ENCODE measurements at places on chromosomes 7 and 10. TPM values are rescaled to one million over a fixed set of nuclear protein-coding genes. Genes with fewer than 3 reads are reported as not detected.

Gene PKD1L1
- 3.8 TPM for total RNA-seq

Gene CTAGE6
- not detected for total RNA-seq

GRCh38 chr7:117077658-117078057 lies 124.4 kb downstream of the ST7 start:
- no peak overlapping the region for H3K27ac ChIP-seq
- H3K4me1 ChIP-seq, result no peaks in the 10 kb centered on the region
- H3K4me3 ChIP-seq, result no peak overlapping the region
- H3K36me3 ChIP-seq, result no peaks in the 10 kb centered on the region

GRCh38 chr10:58952747-58953466 lies 223.5 kb upstream of the PHYHIPL start:
- no peaks in the 10 kb centered on the region for H3K4me1 ChIP-seq
- no peaks in the 10 kb centered on the region for H3K36me3 ChIP-seq
- H3K4me3 ChIP-seq, result no peak overlapping the region
- DNase-seq, result peak; percentile 35

Gene MCMBP
- 69.4 TPM for total RNA-seq

Gene RPP38
- total RNA-seq, result 17.4 TPM

DNA sequence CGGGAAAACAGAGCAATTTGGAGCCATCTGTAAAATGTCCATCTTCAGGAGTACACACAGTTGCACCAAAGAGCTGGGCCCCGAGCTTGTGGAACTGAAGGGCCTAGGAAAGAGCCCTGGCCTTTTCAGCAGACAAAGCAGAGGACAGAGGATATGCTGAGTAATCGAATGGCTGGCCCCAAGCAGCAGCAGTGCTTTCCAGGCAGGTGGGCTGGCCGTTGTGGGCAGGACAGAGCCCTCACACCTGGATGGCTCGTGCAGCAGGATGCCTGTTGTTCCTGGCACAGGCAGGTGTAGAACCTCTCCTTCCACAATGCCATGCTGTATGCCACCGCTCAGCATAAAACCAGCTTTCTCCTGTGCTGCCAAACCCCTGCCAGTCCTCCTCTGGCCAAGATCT lies 32.5 kb upstream of the TNS3 start:
- no peaks in the 10 kb centered on the region for H3K36me3 ChIP-seq
- H3K4me1 ChIP-seq, result peaks cover 15% of the 10 kb centered on the region
- no peak overlapping the region for H3K4me3 ChIP-seq
- no peak for DNase-seq
- no peak overlapping the region for H3K27ac ChIP-seq

DNA sequence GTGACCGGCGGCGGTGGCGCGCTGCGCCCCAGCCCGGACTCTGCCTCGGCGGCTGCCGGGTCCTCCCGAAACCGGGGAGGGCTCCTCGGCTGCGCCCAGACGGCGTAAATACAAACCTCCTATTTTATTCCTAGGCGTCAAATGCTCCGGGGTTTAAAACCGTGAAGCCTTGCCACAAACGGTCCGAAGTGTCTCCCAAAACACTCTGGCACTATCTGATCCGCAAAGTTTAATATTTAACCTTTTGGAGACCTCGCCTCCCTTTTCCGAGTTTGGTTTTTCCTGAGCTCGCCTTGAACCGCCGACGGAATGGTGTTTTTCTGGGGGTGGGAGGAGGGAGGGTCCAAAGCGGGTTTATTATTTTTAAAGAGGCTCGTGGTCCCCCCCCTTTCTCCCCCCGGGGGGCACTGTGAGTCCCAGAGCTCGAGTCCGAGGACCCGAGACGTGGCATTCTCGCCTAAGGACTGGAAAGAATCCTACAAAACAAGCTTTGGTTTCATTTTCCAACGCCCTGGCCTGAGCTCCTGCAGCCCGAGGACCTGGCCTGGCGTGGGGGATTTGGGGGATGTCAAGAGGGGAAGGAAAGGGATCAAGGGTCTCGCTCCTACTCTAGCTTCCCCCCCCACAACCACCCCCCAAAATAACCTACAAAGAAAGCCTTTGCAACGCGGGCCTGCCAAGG lies 1.8 kb downstream of the TNRC18 start:
- H3K4me3 ChIP-seq, result peak overlapping the region; percentile 69
- H3K36me3 ChIP-seq, result no peaks in the 10 kb centered on the region

Gene HMX3
- not detected for total RNA-seq

GRCh38 chr7:6646465-6646864 lies 9.3 kb downstream of the ZNF316 start:
- no peaks in the 10 kb centered on the region for H3K27me3 ChIP-seq
- no peak for DNase-seq
- H3K36me3 ChIP-seq, result no peaks in the 10 kb centered on the region
- H3K4me3 ChIP-seq, result no peak overlapping the region
- H3K4me1 ChIP-seq, result no peaks in the 10 kb centered on the region

Gene ECHDC3
- total RNA-seq, result 15.3 TPM

GRCh38 chr7:70654146-70654545 lies 477.8 kb upstream of the GALNT17 start:
- H3K27ac ChIP-seq, result no peak overlapping the region
- H3K4me3 ChIP-seq, result no peak overlapping the region
- H3K4me1 ChIP-seq, result no peaks in the 10 kb centered on the region
- no peaks in the 10 kb centered on the region for H3K36me3 ChIP-seq
- H3K27me3 ChIP-seq, result no peaks in the 10 kb centered on the region

Gene TMEM176A
- 20.4 TPM for total RNA-seq

- H3K27me3 ChIP-seq, result no peaks in the 10 kb centered on the region
- DNase-seq, result no peak
- H3K27ac ChIP-seq, result no peak overlapping the region
- H3K4me1 ChIP-seq, result no peaks in the 10 kb centered on the region
- no peaks in the 10 kb centered on the region for H3K36me3 ChIP-seq
- no peak overlapping the region for H3K4me3 ChIP-seq
Observed at GRCh38 chr7:45714521-45714820, 140.3 kb downstream of the ADCY1 start.

Gene ANKRD22
- total RNA-seq, result not detected

DNA sequence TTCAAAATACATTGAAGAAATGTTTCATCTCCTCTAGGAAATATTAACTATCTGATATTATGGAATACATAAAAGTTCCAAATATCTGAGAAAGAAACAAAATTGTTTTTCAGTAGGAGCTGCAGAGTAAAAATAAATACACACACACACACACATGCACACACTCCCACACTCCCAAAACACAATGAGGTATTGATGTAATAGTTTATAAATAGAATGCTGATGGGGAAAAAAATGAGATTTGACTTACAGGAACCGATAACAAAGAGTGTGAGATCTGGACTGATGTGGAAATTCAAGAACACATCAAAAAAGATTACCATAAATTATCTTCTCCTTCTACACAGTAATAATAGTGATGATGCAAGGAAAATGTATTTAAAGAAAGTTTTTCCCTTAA lies 438.0 kb upstream of the CELF2 start:
- H3K27ac ChIP-seq, result no peak overlapping the region
- H3K27me3 ChIP-seq, result no peaks in the 10 kb centered on the region
- H3K36me3 ChIP-seq, result no peaks in the 10 kb centered on the region
- H3K4me1 ChIP-seq, result no peaks in the 10 kb centered on the region

- no peak overlapping the region for H3K4me3 ChIP-seq
- no peak for DNase-seq
- no peaks in the 10 kb centered on the region for H3K27me3 ChIP-seq
Observed at GRCh38 chr7:149616898-149617297, 119.3 kb upstream of the ZNF746 start.

Gene TEX47
- not detected for total RNA-seq

- no peak for DNase-seq
- H3K27me3 ChIP-seq, result no peaks in the 10 kb centered on the region
- H3K36me3 ChIP-seq, result no peaks in the 10 kb centered on the region
- no peaks in the 10 kb centered on the region for H3K4me1 ChIP-seq
- no peak overlapping the region for H3K4me3 ChIP-seq
Observed at GRCh38 chr7:158682456-158682855, 22.1 kb downstream of the NCAPG2 start.

Gene CCNY
- total RNA-seq, result 61.3 TPM

- no peak overlapping the region for H3K27ac ChIP-seq
- no peaks in the 10 kb centered on the region for H3K27me3 ChIP-seq
- DNase-seq, result no peak
- H3K4me3 ChIP-seq, result no peak overlapping the region
- H3K4me1 ChIP-seq, result no peaks in the 10 kb centered on the region
Observed at GRCh38 chr7:18610331-18610948, 114.9 kb downstream of the HDAC9 start.

- no peak for DNase-seq
- H3K27ac ChIP-seq, result no peak overlapping the region
- H3K4me1 ChIP-seq, result no peaks in the 10 kb centered on the region
- H3K27me3 ChIP-seq, result no peaks in the 10 kb centered on the region
- H3K4me3 ChIP-seq, result no peak overlapping the region
Observed at GRCh38 chr10:68172324-68172723, 59.6 kb downstream of the ATOH7 start.

- H3K27me3 ChIP-seq, result no peaks in the 10 kb centered on the region
- no peak overlapping the region for H3K4me3 ChIP-seq
- no peaks in the 10 kb centered on the region for H3K36me3 ChIP-seq
Observed at GRCh38 chr7:135665042-135665441, 2.7 kb downstream of the STMP1 start.

Gene CPN1
- total RNA-seq, result not detected

Gene AFAP1L2
- 37.9 TPM for total RNA-seq

GRCh38 chr7:47568547-47568946 lies 13.4 kb downstream of the TNS3 start:
- no peak for DNase-seq
- H3K27ac ChIP-seq, result no peak overlapping the region
- H3K4me1 ChIP-seq, result peaks cover 20% of the 10 kb centered on the region
- no peaks in the 10 kb centered on the region for H3K36me3 ChIP-seq

DNA sequence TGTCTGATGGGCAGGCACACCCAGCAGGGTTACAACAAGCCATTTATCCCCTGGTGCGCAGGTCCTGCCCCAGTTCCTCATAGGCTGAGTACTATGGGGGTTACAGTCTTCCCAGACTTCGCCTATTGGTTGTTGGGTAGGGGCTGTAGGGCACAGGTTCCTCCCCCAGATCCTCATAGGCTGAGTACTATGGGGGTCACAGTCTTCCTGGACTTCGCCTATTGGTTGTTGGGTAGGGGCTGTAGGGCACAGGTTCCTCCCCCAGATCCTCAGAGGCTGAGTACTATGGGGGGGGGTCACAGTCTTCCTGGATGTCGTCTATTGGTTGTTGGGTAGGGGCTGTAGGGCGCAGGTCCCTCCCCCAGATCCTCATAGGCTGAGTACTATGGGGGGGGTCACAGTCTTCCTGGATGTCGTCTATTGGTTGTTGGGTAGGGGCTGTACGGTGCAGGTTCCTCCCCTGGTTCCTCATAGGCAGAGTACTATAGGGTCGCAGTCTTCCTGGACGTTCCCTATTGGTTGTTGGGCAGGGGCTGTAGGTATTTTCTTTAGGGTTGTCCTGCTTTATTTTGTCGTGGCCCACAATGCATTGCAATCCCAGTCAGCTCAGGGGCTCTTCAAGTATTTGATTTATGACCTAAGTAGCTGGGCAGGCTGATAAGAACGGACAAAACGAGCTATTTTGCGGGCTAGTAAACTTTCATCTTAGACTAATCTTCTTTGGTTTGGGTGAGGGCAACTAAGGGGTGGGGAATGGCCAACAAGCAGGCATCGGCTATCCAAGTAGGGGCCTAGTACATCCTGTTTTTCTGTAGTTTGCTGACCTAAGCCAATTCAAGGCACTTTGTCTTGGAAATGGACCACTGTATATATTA lies 3.4 kb downstream of the LRRC27 start:
- DNase-seq, result no peak
- no peaks in the 10 kb centered on the region for H3K36me3 ChIP-seq
- no peaks in the 10 kb centered on the region for H3K27me3 ChIP-seq
- H3K27ac ChIP-seq, result no peak overlapping the region

GRCh38 chr7:138460649-138461607 lies 869 bp downstream of the TRIM24 start:
- peak; percentile 36 for DNase-seq
- no peaks in the 10 kb centered on the region for H3K36me3 ChIP-seq
- H3K27ac ChIP-seq, result peak overlapping the region; percentile 96
- peaks cover 3% of the 10 kb centered on the region for H3K4me1 ChIP-seq

GRCh38 chr10:3074985-3075600 lies 7.7 kb downstream of the PFKP start:
- H3K4me1 ChIP-seq, result no peaks in the 10 kb centered on the region
- H3K36me3 ChIP-seq, result no peaks in the 10 kb centered on the region
- no peaks in the 10 kb centered on the region for H3K27me3 ChIP-seq
- H3K27ac ChIP-seq, result no peak overlapping the region

GRCh38 chr10:6796231-6796630 lies 216.2 kb upstream of the PRKCQ start:
- no peak for DNase-seq
- H3K36me3 ChIP-seq, result no peaks in the 10 kb centered on the region
- no peaks in the 10 kb centered on the region for H3K27me3 ChIP-seq
- no peak overlapping the region for H3K27ac ChIP-seq
- no peak overlapping the region for H3K4me3 ChIP-seq

GRCh38 chr7:138460176-138460648 lies at the start of gene TRIM24:
TRIM24 (plus strand) TSS chr7:138460259; CDS start chr7:138460549, 290 bp downstream.
- H3K27ac ChIP-seq, result peak within 1 kb of the TSS; percentile 96
- peak within 1 kb of the TSS; percentile 51 for H3K4me3 ChIP-seq
- H3K4me1 ChIP-seq, result no peaks in the 10 kb centered on the region
- no peaks in the 10 kb centered on the region for H3K36me3 ChIP-seq
- no peaks in the 10 kb centered on the region for H3K27me3 ChIP-seq

DNA sequence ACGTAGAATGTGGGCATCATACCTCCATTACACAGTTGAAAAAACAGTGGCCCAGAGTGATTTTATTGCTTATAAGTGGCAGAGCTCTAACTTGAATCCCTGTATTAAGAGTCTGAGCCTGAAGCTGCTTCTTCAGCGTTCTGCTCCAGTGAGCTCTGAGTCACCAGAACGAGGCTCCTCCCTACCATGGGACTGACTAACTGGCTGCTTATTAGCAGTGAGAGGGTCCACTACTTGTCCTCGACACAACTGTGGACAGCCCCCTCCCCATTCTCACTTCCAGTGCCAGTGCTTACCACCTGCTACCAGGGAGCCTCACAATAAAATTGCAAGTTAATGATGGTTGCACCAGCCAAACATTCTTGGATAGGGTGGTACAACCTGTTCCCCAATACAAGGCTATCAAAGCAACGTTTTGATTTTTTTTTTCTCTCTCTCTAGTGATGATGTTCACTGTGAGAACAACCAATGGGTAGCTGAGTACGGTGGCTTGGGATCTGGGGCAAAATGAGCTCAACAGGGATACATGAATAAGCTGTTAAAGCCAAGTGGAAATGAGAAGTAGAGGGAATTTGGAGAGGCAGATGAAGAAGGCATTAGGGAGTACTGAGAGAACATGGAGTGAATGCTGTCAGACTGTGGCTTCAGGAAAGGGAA lies 2.7 kb upstream of the NRG3 start:
- no peak for DNase-seq
- no peaks in the 10 kb centered on the region for H3K4me1 ChIP-seq
- no peak overlapping the region for H3K4me3 ChIP-seq
- H3K36me3 ChIP-seq, result no peaks in the 10 kb centered on the region
- peaks cover 4% of the 10 kb centered on the region for H3K27me3 ChIP-seq

Gene ARMC3
- 0.34 TPM for total RNA-seq
